ENCODE measurements at places on chromosomes 7 and 10. TPM values are rescaled to one million over a fixed set of nuclear protein-coding genes. Genes with fewer than 3 reads are reported as not detected.

GRCh38 chr7:101134399-101134980 is 7.6 kb downstream of the SERPINE1 start:
- H3K4me3 ChIP-seq, result no peak overlapping the region
- DNase-seq, result no peak
- H3K27me3 ChIP-seq, result no peaks in the 10 kb centered on the region
- no peaks in the 10 kb centered on the region for H3K36me3 ChIP-seq

Gene LBX1
- not detected for total RNA-seq

GRCh38 chr7:22445140-22445743 is 54.7 kb downstream of the STEAP1B start:
- H3K4me1 ChIP-seq, result no peaks in the 10 kb centered on the region
- no peaks in the 10 kb centered on the region for H3K27me3 ChIP-seq
- peak; percentile 9 for DNase-seq
- no peak overlapping the region for H3K4me3 ChIP-seq

DNA sequence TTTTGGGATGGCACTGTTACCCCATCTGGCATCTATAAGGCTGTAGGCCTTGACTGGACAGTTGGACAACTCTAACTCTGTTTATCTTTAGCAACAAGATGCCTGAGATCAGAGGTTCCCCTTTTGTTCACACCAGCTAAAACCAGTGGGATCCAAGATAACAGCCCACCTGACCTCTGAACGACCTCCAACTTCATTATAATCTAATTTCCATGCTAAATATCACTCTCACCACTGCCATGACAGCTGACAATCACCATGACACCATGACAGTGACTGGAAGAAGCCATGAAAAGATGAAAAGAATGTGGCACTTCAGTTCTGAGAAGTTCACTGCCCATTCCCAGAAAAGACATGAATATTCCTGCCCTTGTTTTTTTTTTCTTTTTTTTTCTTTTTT is 281.4 kb upstream of the TAC1 start:
- no peaks in the 10 kb centered on the region for H3K4me1 ChIP-seq
- no peaks in the 10 kb centered on the region for H3K36me3 ChIP-seq
- H3K27me3 ChIP-seq, result no peaks in the 10 kb centered on the region
- H3K4me3 ChIP-seq, result no peak overlapping the region
- DNase-seq, result no peak
- H3K27ac ChIP-seq, result no peak overlapping the region

Gene CYP3A4
- 3.7 TPM for total RNA-seq

DNA sequence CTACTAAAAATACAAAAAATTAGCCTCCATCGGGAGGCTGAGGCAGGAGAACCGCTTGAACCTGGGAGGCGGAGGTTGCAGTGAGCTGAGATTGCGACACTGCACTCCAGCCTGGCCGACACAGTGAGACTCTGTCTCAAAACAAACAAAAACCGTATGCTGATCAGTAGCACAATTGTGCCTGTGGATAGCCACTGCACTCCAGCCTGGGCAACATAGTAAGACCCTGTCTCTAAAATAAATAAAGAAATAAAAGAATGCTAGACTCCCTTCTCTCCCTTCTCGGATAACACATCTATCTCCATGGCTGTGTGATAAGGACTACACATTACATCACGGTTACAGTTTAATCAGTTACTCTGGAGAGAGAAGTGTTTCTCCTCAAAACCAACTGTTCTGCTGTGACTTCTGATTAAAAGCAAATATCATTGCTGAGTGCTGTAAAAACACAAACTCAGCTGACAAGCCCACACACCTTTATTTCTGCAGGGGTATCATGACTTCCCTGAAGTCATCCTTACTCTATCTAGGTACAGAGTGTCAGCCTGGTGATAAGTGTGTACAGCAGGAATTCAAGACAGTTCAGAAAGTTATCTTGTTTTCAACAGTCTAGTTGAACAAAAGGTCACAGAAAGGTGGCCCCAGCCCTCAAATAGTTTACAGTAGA is 5.3 kb upstream of the ARHGAP19 start:
- no peaks in the 10 kb centered on the region for H3K36me3 ChIP-seq
- no peak overlapping the region for H3K27ac ChIP-seq
- no peaks in the 10 kb centered on the region for H3K27me3 ChIP-seq
- H3K4me3 ChIP-seq, result no peak overlapping the region
- peak; percentile 18 for DNase-seq

- no peaks in the 10 kb centered on the region for H3K4me1 ChIP-seq
- no peaks in the 10 kb centered on the region for H3K36me3 ChIP-seq
- no peak overlapping the region for H3K4me3 ChIP-seq
- no peaks in the 10 kb centered on the region for H3K27me3 ChIP-seq
Observed at GRCh38 chr7:45683556-45684148, 109.5 kb downstream of the ADCY1 start.

- no peaks in the 10 kb centered on the region for H3K27me3 ChIP-seq
- no peak overlapping the region for H3K4me3 ChIP-seq
- H3K27ac ChIP-seq, result no peak overlapping the region
- DNase-seq, result no peak
- H3K4me1 ChIP-seq, result no peaks in the 10 kb centered on the region
- H3K36me3 ChIP-seq, result no peaks in the 10 kb centered on the region
Observed at GRCh38 chr10:125608474-125608873, 74.5 kb downstream of the TEX36 start.

All from ovary (tissue), 10 donors.